ENCODE measurements at places on chromosomes 7 and 10. TPM values are rescaled to one million over a fixed set of nuclear protein-coding genes. Genes with fewer than 3 reads are reported as not detected.

Gene PRKAR1B
- polyA plus RNA-seq: 48.6 TPM

Gene CYP3A7
- 0.14 TPM for polyA plus RNA-seq

Gene GIMAP8
- polyA plus RNA-seq: not detected

Gene ASZ1
- polyA plus RNA-seq: 0.70 TPM

Gene TCTN3
- 45.6 TPM for polyA plus RNA-seq

Gene NEURL1
- polyA plus RNA-seq: 3.5 TPM

Gene HMX3
- not detected for polyA plus RNA-seq

Gene KCNIP2
- polyA plus RNA-seq: 47.5 TPM

Gene FAM25G
- not detected for polyA plus RNA-seq

Gene TSPAN14
- 57.0 TPM for polyA plus RNA-seq

Gene C10orf90
- polyA plus RNA-seq: not detected

Gene GIMAP7
- polyA plus RNA-seq: not detected

Gene PILRA
- polyA plus RNA-seq: 2.3 TPM

Gene INHBA
- polyA plus RNA-seq: 8.2 TPM

Gene GBX1
- polyA plus RNA-seq: 1.1 TPM

Gene CRHR2
- polyA plus RNA-seq: 0.42 TPM

Gene SLC18A3
- not detected for polyA plus RNA-seq

Gene OR2A5
- not detected for polyA plus RNA-seq

Gene VAX1
- not detected for polyA plus RNA-seq

Gene PRSS2
- polyA plus RNA-seq: not detected

Gene ACSL5
- 0.31 TPM for polyA plus RNA-seq

Gene WEE2
- polyA plus RNA-seq: not detected

Gene GRM8
- polyA plus RNA-seq: 2.0 TPM

Gene MYOZ1
- 11.7 TPM for polyA plus RNA-seq

Gene ZPBP
- polyA plus RNA-seq: not detected

Gene TAS2R16
- polyA plus RNA-seq: not detected

Gene CFAP69
- 2.5 TPM for polyA plus RNA-seq

Gene ZCCHC24
- polyA plus RNA-seq: 81.5 TPM

Gene TMEM229A
- 0.66 TPM for polyA plus RNA-seq

Gene PTPN12
- polyA plus RNA-seq: 13.4 TPM

Gene CREB5
- 5.0 TPM for polyA plus RNA-seq

Gene CCDC172
- polyA plus RNA-seq: not detected

Gene SERPINE1
- polyA plus RNA-seq: 5.7 TPM

Gene MBLAC1
- polyA plus RNA-seq: 4.3 TPM

Gene AZGP1
- polyA plus RNA-seq: not detected

Gene PLXNA4
- 15.6 TPM for polyA plus RNA-seq

Gene NXPH1
- 1.7 TPM for polyA plus RNA-seq

Gene GRID2IP
- 0.11 TPM for polyA plus RNA-seq

Gene SMO
- 41.3 TPM for polyA plus RNA-seq

Gene CRPPA
- polyA plus RNA-seq: 5.6 TPM

Gene AUTS2
- 50.1 TPM for polyA plus RNA-seq

Gene CPA2
- polyA plus RNA-seq: not detected

Gene PAX4
- polyA plus RNA-seq: not detected

Gene SLK
- 35.2 TPM for polyA plus RNA-seq

Gene ATOH7
- 0.50 TPM for polyA plus RNA-seq

Gene SEPTIN14
- polyA plus RNA-seq: not detected

Gene JMJD1C
- polyA plus RNA-seq: 82.4 TPM

Gene FAM25A
- polyA plus RNA-seq: not detected

Gene MYL7
- 20,231 TPM for polyA plus RNA-seq

Gene AMZ1
- polyA plus RNA-seq: 1.6 TPM

Gene TRIM50
- polyA plus RNA-seq: not detected

Gene CABCOCO1
- 1.5 TPM for polyA plus RNA-seq

Gene CTAGE6
- not detected for polyA plus RNA-seq

Gene CUL2
- polyA plus RNA-seq: 43.0 TPM

Gene NUP42
- polyA plus RNA-seq: 34.0 TPM

Gene ZNF736
- 1.1 TPM for polyA plus RNA-seq

Gene SH3PXD2A
- 32.2 TPM for polyA plus RNA-seq

Gene GIMAP1
- not detected for polyA plus RNA-seq
